ENCODE measurements at places on chromosomes 12 and 14.

DNA sequence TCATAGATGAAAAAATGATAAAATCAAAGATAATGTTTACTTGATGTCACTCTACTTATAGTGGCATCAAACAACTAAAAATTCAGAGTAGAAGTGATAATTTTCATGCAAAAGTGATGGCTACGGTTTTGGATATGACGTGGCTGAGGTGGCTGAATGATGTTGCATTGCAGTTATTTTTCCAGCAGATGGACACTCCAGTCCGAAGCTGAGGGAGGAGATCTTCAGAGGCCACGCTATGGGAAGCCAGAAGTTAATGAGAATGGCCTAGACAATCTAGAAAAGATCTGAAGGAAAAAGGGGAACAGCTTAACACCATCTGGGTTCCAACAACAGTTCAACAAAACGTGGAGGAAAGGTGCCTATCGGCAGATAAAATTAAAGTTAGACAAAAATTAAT lies 279.8 kb downstream of the SOX5 start:
- DNase-seq: no peak

DNA sequence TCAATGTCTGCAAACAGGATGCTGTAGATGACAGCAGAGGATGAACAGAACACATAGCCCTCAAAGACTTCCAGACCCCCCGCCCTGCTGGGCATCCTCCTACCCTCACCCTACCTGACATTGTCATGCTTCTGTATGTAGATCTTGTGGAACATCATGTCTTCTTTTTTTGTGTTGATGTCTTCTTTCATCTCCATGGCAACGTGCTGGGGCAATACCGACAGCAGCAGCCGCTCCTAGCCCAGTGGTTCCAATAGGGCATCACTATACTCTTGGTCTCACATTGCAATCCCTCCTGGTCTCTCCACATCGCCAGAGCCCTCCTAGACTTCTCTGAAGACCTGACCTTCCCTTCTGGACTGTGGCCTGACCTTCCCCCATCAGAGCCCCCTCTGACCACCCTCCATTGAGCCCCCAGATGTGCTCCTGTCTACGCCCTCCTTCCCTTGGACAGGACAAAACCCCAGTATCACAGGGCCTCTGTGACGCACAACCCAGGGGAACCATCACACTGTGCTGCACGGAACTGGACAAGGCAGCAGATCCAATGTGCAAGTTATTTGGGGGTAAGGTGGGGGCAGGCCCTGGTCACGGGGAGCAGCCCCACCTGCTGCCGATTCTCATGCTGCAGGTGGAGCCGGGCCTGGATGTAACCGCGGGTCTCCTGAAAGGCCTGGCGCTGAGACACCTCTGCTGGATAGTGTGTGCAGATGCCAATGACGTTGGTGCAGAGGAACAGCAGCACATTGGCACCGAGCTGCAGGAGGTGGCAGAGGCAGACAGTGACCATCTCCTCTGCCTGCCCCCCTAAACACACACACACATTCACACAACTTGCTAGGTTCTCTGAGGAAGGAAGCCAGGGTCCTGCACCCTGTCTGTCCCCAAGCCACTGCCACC lies 11.1 kb downstream of the ADCY6 start:
- DNase-seq: no peak

DNA sequence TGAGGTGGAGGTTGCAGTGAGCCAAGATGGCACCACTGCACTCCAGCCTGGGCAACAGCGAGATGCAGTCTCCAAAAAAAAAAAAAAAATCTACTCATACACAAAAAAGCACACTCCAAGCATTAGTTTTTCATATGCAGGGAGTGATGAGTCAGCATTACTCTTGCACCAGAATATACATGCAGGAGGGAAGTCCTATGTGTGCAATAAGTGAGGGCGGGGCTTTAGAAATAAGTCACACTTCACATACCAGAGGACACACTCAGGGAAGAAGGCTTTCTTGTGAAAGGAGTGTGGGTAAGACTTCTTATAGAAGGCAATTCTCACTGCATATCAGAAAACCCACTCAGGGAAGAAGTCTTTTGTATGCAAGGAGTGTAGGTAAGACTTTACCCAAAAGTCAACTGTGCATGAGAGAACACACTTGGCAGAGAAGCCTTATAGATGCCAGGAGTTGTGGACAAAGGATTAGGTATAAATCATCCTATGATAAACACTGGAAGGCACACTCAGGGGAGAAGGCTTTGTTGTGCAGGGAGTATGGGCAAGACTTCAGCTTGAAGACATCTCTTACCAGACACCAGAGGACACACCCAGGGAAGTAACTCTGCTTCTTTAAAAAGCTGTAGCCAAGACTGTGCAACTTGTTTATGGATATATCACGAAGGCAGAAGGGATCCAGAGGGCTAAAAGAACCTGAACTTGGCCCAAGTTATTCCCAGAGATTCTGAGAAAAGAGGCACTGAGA lies 50.5 kb downstream of the ATF7 start:
- peak; percentile 30 for DNase-seq

DNA sequence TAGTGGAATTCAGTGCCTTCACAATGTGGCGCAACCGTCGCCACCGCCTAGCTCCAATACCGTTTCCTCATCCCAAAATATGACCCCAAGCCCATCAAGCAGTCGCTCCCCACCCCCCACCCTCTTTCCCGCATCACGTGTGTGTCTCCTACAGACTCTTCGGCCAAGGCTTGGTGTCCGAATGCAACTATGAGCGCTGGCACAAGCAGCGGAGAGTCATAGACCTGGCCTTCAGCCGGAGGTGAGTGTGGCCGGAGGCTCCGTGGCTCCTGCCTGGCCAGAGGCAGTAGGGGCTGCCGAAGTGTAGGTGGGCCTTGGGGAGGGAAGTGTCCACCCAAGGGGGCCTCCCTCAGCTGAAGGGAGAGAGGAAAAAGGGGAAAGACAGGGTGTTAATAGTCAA lies 15.8 kb downstream of the CYP46A1 start:
- DNase-seq: no peak

GRCh38 chr14:93926245-93926872 lies 785 bp upstream of the FAM181A start:
- DNase-seq: no peak

DNA sequence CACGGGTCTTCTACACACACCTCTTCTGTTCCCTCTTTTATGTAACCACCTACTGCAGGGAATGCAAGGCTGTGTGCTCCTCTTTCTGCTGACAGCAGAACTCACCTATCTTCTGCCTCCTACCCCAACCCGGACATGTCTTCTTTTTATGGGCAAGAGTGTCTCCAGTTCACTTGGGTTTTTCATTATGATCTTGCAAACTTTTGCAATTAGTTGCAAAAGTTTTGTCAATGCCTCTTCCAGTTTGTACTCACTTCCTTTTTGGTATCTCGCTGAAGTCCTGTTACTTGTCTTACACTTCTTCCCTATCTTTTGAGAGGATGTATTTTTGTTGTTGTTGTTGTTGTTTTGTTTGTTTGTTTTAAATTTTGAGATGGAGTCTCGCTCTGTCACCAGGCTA lies 50.6 kb downstream of the DRAM1 start:
- no peak for DNase-seq

DNA sequence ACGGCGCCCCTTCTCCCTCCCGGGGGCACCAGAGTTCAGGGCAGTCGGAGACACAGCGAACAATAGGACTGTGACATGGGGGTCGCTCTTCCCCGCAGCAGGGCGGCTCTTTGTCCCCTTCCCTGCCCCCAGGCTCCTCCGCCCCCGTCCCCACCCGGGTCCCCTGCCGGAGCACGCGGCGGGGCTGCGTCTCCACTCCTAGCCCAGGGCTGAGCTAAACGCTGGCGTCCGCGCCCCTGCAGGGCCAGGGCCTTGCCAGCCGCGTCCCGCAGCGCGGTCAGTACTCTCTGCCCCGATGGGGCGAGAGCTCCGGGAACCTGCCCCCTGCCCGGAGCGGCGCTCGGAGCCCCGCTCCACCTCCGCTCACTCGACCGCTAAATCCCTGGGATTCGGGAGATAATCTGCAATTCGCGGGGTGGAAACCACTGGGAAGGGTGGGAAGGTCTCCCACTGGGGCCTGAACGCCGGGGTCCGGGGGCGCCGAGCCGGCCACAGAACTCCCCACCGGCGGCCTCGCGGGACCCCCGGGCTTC lies 825 bp upstream of the CCDC85C start:
- no peak for DNase-seq

- no peak for DNase-seq
Measured at GRCh38 chr12:111238075-111238734, 130.7 kb downstream of the PHETA1 start.

- no peak for DNase-seq
Measured at GRCh38 chr12:389142-390096, at the start of gene KDM5A. Gene KDM5A, minus strand, starts transcription at chr12:389320. Its CDS starts 229 bp downstream, at chr12:389091.

DNA sequence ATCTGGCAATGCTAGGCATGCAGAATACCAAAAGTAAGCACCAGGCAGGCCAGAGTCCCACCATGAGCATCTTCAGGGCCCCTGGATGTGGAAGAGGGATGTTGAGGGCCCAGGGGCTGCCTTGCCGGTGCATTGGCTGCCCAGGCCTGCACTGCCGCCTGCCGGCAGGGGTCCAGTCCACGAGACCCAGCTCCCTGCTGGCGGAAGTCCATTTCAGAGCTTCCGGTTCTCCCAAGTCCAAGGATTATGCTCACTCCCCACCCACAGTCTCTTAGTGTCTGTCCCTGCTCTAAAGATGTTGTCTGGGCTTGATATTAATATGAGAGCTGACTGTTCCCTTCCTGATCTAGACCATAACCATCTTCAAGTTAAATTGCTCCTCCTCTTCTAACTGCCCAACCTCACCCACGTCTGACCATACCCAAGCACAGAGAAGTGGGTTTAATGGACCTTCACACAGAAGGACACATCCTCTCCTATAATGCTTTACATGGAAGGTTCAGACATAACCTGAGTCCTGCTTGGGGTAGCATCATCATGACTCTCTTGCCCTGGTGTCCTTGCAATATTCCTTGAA lies 117.4 kb downstream of the DAD1 start:
- DNase-seq: peak; percentile 25

DNA sequence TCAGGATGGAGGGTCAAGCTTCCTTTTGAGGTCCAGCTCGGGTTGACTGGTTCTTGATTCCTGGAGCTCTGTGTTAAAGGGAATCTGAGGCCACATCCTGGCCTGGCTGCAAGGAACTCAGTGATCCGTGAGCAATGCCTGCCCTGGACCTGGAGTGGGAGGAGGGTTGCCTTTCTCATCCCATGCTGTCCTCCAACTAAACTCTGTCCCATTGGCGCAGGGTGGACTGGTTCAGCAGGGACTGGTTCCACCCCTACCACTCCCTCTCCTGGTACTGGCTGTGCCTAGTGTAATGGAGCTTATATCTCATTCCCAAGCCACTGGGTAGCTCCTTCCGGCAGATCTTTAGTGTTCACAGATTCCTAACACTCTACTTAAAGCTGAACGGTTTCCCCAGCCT lies 3.9 kb upstream of the CMKLR1 start:
- DNase-seq: no peak

GRCh38 chr12:49930515-49931288 lies 19.8 kb upstream of the AQP2 start:
- DNase-seq: no peak

GRCh38 chr12:18387706-18388105 lies 126.4 kb downstream of the PIK3C2G start:
- no peak for DNase-seq

- no peak for DNase-seq
Measured at GRCh38 chr14:84456946-84457345, 1073.0 kb upstream of the FLRT2 start.

GRCh38 chr12:75721796-75722195 lies 210.4 kb upstream of the KRR1 start:
- DNase-seq: no peak

DNA sequence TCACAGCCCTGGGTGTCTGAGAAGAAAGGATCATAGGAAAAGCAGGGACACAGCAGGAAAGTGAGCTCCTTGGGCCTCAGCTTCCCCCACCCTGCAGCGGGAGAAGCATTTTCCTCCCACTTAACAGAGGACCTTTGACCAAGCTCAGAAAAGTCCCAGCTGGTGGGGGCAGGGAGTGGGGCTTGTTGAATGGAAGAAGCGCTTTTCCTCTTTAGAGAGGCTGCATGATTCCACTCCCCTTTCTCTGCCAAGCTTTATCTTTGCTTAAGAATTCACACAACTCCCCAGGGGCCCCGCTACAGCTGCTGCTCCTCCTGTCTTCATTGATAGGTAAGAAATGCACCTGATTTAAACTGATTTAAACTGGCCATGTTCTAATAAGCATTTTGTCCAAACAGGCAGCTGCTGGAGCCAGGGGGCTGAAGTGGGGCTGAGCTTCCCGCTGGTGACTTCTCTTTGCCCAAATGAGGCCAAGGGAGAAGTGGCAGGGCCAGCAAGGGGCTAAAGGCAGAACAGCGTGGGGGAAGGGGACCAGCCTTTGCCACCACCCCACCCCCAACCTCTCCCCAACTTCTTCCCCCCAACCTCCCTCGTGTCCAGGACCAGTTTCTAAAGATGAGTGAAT lies 1.7 kb upstream of the PAPLN start:
- no peak for DNase-seq

- no peak for DNase-seq
Measured at GRCh38 chr12:98151105-98151590, 364.2 kb upstream of the TMPO start.

DNA sequence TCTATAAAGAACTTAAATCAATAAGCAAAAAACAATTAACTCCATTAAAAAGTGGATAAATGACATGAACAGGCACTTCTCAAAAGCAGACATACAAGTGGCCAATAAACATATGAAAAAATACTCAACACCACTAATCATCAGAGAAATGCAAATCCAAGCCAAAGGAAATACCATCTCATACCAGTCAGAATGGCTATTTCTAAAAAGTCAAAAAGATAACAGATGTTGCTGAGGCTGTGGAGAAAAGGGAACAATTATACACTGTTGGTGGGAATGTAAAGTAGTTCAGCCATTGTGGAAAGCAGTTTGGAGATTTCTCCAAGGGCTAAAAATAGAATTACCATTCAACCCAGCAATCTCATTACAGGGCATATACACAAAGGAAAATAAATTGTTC lies 234.5 kb upstream of the PLXNC1 start:
- no peak for DNase-seq

DNA sequence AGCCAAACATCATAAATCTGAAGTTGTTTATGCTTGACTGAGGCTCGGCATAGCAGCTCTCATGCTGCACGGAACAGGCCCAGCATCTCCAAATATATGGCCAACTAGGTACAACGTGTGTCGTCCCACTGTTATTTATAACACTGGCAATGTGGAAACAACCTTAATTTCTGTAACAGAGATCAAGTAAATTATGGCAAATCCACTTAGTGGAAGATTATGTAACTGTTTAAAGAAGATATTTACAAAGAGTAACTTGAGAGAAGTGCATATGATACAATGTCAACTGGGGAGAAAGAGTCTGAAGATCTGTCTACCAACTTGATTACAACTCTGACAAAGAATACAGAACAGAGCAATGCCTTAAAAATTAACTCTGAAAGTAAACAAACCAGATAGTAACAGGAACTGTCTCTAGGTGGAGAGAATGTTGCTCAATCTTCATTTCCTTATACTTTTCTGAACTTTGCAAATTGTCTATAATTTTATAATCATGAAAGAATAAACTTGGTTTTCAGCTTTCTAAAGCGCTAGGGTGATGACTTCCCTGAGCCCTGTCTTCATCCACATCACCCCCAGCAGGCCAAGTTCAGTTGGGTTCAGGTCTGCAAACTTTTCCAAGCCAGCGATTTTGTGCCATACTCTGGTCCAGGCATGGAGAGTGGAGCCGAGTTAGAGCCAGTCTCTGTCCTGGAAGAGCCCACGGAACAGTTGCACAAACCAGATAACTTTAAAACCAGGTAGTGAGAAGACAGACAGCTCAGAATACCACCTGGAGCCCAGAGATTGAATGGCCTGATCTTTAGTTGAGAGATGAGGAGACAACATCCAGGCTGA lies 44.3 kb upstream of the BDKRB2 start:
- no peak for DNase-seq

GRCh38 chr12:49972129-49972528 lies 618 bp upstream of the AQP6 start:
- DNase-seq: no peak

GRCh38 chr14:37585101-37585511 lies 9.9 kb downstream of the FOXA1 start:
- DNase-seq: no peak

Measured in Kasumi-1 (cell line).